ENCODE measurements at places on chromosomes 3 and 15.

DNA sequence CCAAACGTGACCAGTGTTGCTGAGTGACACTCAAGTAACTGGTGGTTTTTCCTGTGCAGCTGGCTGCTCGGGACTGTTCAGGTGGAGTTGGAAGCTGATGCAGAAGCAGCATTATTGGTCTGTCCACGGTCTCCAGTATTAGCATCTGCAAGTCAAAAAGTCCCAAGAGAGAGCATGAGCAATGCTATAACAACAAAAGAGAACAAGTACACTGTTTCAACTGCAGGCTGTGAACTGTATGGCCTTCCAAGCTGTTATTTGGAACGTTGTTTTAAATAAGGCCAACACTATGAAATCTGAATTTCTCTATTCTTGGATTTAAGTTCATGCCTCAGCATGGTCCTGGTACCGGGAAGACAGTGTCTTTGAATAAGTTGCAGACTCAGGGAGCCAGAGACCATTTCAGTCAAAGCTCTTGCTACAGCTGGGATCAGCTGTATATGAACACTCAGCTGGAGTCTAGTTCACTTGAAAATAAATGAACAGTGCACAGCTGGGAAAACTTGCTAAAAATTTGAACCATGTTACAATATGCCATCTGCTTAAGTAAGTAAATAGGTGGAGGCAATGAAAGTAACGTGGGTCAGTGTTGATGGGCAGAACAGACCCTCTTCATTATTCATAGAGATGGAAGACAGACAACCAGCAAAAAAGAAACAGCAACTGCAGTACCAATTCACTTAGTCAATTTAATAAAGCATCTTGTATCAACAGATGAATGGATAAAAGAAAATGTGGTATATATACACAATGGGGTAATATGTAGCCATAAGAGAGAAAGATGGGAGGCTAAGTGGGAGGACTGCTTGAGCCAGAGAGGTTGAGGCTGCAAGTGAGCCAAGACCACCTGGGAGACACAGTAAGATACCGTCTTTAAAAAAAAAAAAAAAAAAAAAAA lies 45.1 kb downstream of the NR1I2 start:
- no peak for DNase-seq

- DNase-seq: no peak
These were observed 31.3 kb downstream of the ALCAM start for GRCh38 chr3:105397974-105398373.

DNA sequence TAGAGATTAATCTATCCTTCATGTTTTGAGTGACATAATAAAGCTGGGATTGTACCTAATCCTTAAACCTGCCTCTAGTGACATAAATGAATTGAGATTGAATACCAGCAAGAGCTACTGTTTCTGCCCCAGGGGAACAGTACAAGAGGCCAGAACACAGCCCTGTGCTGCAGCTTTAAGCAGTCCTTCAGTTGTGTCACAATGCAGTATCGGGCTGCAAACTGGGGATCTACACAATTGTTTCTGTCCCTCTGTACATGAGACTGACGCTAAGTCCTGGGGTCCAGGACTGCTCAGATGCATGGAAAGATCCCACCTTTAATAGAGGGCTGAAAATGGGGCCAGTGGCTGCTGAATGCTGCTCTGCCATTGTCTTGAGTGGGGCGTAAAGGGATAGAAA lies 87.5 kb downstream of the MINAR1 start:
- DNase-seq: no peak

DNA sequence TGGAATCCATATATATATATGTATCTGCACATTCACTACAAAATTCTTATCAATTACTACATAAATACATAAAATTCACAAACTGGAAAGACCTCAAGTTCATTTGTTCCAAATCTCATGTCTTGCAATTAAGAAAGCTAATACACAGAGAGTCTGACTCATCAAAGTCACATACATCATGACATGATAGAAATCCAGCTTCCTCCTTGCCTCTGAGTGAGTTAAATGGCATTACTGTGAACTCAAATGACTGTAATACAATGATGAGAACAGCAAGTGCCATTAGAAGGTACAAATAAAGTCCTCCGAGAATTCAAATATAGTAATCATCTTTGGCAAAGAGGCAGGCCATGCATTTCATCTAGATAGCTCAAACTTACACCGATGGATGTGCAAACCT lies 55.1 kb upstream of the AGTR1 start:
- DNase-seq: peak; percentile 10

DNA sequence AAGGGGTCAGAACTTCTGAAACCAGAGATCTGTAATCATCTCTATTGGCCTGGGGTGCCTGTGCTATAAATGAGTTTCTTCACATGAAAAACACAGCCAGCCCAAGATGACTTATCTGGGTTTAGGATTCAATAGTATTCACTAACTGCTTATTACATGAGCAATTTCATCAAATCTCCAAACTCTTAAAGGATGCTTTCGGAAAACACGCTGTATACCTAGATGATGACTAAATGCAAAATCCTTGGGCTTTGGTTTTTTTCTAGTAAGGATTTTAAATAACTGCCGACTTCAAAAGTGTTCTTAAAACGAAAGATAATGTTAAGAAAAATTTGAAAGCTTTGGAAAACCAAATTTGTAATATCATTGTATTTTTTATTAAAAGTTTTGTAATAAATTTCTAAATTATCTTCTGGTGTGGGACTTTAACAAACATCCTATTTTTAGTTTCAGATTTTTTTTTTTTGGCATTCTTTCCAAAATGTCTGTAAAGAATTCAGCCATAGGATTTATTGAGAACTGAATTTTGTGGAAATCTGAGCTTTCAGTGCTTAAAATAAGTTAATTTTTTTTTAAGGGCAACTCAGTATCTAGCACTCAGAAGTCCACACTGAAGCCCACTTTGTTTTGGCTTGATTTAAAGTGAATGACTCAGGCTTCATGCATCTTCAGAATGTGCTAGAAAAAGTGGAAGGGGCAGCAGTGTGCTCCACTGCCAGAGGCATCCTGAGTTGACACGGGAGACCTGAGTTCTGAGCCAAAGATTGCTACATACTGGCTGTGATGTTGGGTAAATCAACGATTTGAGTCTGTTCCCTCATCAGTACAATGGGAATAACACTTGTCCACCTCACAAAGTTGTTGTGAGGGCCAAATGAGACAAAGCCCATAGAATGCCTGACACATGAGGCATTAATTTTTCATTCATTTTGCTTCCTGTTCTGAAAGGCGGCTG lies 18.7 kb downstream of the TMEM43 start:
- DNase-seq: peak; percentile 92

- DNase-seq: peak; percentile 66
These were observed 22.1 kb downstream of the CLEC3B start for GRCh38 chr3:45048244-45048643.

DNA sequence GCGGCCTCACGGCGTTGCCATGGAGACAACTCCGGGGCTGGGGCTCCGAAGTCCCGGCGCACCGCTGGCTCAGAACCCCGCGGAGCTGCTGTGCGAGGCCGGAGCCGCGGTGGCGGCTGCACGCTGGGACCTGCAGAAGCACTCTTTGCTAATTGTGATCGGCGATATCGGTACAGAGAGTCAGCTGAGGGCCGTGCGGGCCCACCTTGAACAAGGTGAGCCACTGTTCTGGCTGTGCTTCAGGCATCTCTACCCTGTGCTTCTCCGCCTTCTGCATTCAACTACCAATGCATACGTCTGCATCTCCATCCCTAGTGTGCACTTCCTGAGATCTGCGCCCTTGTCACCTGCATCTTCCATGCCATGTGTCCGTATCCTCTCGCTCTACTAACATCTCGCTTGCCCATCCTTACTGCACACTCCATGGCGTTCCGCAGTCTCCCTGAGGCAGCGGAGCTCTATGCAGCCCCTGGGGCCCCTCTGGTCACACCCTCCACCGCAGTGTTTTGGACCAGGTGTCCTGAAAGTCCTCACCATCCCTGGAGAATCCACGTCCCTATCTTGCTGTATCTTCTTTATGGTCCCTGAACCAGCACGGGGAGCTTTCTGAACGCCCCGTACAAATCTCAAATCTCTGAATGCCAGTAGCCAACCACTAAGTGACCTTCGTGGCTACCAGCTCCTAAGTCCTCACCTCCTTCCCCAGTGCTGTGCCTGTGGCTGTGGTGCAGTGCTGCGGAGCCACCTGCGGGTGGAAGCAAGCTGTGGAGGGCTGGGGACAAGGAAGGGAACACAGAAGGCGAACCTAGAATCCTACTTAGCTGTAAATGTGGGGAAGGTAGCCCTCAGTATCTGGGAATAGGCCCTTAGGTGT lies 6.2 kb upstream of the MAP1A start:
- peak; percentile 39 for DNase-seq

GRCh38 chr15:88498996-88499395 lies 31.5 kb downstream of the MRPS11 start:
- no peak for DNase-seq

DNA sequence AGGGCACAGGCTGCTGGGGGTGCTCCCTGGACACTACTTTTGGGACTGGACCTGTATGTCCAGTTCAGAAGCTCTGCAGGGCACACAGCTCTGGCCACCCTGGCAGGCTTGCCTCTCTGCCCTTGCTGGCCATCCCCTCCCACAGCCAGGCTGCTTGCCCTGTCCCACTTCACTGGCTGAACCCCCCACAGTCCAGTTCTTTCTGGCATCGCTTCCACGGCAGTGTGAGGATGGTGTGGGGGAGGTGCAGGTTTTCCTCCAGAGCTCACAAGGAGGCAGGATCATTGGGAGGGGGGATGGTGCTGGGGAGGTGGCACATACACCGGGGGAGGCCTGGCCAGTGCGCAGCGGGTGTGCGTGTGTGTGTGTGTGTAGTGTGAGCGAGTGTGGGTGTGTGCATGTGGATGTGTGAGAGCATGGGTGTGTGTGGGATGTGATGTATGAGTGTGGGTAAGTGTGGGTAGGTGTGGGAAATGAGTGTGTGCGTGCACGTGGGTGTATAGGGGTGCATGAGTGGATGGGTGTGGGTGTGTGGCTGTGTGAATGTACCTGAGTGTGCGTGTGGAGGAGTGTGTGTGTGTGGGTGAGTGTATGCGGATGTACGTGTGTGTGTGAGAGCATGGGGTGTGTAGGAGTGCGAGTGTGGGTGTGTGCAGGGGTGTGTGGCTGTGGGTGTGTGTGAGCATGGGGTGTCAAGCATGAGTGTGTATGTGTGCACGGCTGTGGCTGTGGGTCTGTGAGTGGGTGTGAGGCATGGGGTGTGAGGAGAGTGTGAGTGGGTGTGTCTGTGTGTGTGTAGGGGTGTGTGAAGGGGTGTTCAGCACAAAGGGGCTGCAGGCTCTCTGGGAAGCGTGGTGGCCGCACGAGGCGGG lies 155.2 kb downstream of the NSMCE3 start:
- no peak for DNase-seq

- DNase-seq: peak; percentile 42
These were observed 8.5 kb downstream of the CRBN start for GRCh38 chr3:3170998-3171397.

- peak; percentile 77 for DNase-seq
These were observed 27.0 kb downstream of the HMCES start for GRCh38 chr3:129305592-129306091.

DNA sequence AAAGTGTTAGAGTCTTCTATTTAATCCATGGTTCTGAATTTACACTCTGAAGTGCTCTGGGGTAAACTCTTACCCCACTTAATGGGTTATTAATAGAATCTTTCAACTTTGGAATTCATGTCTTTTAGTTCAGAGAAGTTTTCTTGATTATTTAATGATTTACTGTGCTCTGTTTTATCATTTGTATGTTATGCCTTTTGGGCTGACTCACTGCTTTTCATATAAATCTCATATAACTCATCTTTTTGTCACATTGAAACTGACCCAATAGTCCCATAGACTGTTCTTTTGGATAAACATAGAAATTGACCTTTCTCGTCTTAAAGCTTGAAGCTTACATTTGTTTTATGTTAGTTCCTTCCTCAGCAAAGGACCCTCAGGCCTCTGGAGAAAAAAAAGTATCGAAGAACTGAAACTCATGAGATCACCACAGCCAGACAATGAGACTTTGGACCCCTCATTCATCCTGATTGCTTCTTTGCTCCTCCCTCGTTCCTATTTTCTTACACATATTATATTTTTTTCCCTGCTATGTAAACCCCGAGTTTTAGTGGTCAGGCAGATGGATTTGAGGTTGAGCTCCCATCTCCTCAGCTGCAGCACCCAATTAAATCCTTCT lies 229.1 kb upstream of the CBLB start:
- no peak for DNase-seq

DNA sequence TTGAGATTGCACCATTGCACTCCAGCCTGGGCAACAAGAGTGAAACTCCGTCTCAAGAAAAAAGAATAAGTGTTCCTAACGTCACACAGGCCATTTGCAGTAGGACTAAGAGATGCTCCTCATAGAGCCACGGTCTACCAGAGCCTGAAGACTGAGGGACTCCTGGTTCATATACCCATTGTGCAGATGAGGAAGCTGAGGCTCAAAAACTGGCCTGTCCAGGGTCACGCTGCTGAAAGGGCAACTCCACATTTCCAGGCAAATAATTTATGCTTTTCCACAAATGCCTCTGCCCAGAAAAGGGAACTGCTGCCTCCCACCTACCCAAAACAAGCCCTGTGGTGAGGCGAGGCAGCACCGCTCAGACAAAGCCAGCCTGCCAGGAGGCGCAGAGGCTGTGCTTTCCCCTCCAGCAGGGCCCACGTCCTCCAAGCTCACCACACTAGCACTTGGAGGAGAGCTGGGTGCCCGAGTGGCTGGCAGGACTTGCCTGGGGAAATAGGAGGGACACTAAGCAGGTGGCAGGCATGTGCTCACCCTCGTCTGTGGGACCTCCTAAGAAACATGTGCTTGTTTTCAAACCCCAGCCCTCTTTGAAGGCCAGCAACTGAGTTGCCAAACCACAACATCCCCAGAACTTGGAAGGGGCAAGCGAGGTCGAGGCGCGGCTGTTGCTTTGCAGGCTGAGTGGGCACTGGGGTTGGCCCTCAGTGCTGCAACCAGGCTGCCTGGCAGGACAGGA lies 195.6 kb downstream of the XXYLT1 start:
- DNase-seq: no peak

GRCh38 chr15:32838338-32838737 lies 120.5 kb downstream of the GREM1 start:
- no peak for DNase-seq

GRCh38 chr3:37591116-37591781 lies 270.4 kb upstream of the CTDSPL start:
- DNase-seq: no peak

GRCh38 chr15:47688573-47689086 lies 28.7 kb upstream of the SEMA6D start:
- DNase-seq: peak; percentile 3

GRCh38 chr3:108804437-108804836 lies 18.1 kb upstream of the TRAT1 start:
- peak; percentile 93 for DNase-seq

DNA sequence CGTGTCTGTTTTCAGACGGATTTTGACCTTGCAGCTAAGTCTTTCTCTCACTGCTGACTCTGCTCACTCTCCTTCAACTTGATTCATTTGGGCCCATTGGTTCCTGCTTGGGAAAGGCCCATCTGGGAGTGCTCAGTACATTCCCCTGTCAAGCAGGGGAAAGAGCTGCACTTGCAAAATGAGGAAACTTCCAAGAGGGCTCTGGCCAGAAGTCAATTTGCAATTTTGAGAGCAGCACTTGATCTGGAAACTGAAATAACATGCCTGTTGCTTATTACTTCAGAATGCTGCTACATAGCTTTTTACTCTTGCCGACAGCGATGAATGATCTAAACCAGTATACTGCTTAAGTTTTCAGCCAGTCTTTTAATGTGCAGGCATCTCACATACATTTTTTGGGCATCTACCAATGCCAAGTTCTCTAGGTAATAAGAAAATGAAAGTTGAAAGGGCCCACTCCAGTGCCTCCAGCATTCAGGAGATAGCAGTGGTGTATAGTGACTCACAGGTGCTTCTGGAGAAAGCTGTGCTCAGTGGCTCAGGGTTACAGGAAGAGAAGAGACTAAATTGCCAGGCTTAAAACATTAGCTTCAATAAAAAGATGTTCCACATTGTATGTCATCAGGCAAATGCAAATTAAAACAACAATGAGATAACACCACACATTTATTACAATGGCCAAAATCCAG lies 70.1 kb upstream of the RORA start:
- DNase-seq: peak; percentile 19

All from kidney tubule cell (primary cell).